Lower lobe of right lung (tissue), 2 donors: ENCODE measurements at places on chromosomes 6 and 20. TPM values are rescaled to one million over a fixed set of nuclear protein-coding genes. Genes with fewer than 3 reads are reported as not detected.

GRCh38 chr20:496126-496696, 33.9 kb upstream of the TBC1D20 start:
- peaks cover 6% of the 10 kb centered on the region for H3K4me1 ChIP-seq
- no peak overlapping the region for H3K27ac ChIP-seq
- DNase-seq, result no peak
- H3K27me3 ChIP-seq, result no peaks in the 10 kb centered on the region
- H3K36me3 ChIP-seq, result peaks cover 95% of the 10 kb centered on the region

- H3K4me1 ChIP-seq, result no peaks in the 10 kb centered on the region
- no peak overlapping the region for H3K4me3 ChIP-seq
- DNase-seq, result no peak
- no peaks in the 10 kb centered on the region for H3K27me3 ChIP-seq
- no peak overlapping the region for H3K27ac ChIP-seq
These were observed 193.5 kb upstream of the SPTLC3 start for GRCh38 chr20:12815231-12815768.

DNA sequence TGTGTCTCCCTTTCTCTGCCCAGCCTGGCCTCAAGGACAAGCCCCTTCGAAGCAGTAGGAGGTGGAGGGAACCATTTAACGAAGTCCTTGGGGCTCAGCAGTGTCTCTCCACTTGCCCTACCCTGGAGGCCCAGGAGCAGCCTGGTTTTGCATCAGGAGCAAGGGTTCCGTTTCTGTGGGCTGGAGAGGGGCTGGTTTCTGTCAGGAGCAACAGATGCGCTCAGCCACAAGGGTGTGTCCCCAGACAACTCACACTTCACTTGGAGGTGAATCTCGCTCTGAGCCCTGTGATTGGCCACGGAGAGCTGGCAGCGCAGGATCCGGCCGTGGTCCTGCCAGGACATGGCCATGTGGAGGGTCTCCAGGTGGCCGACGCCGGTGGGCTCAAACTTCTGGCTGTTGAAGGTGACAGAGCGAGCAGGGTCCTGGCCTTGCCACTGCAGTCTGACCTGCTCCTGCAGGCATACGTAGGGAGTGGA, 6.9 kb downstream of the SIGLEC1 start:
- H3K4me1 ChIP-seq, result peaks cover 8% of the 10 kb centered on the region
- DNase-seq, result no peak
- H3K36me3 ChIP-seq, result peaks cover 4% of the 10 kb centered on the region

RRAGD gene
- 62.9 TPM for total RNA-seq

ENPP5 gene
- 11.4 TPM for total RNA-seq

COL12A1 gene
- total RNA-seq, result 36.6 TPM
